ENCODE measurements at places on chromosomes 1 and 21.

GRCh38 chr1:160115545-160116282 is at the start of gene ATP1A2:
Gene ATP1A2 (plus strand): TSS chr1:160115759. CDS start chr1:160115862, 103 bp downstream.
- DNase-seq: no peak

DNA sequence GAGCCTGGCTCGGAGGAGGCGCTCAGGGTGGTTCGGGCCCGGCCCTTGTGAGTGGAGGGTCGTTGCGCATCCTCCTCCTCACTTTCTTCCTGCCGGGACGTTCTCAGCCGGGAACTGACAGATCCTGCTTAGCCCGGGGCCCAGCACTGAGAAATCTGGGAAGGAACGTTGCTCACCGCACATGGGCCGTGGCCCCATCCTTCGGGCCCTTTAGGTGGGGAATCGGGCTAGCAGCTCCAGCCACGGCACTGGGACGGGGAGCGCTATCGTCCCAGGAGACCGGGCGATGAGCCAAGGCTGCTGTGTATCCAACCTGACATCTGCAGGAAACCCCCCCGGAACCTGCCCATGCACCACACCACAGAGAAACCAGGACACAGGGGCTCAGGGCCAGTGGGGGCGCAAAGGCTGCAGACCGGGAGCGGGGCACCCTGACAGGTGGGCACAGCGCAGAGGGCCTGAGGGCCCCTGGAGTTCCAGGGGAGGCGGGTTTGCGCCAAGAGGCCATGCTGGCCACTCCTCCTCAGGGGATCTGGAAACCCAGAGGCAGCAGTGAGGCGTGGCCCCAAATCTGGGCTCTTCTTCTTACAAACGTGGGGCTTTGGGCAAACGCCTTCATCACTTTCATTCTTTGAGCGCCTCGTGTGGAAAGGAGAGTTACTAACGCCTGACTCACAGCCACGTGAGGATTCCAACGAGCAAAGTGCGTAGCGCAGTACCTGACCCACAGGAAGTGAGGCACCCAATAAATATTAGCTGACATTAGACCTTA is at the start of gene SH2D5:
TSS of gene SH2D5 (minus strand) at position 116 of the 772 bp plus-strand sequence. CDS start 4,659 bp downstream, outside the sequence.
- DNase-seq: peak; percentile 92

DNA sequence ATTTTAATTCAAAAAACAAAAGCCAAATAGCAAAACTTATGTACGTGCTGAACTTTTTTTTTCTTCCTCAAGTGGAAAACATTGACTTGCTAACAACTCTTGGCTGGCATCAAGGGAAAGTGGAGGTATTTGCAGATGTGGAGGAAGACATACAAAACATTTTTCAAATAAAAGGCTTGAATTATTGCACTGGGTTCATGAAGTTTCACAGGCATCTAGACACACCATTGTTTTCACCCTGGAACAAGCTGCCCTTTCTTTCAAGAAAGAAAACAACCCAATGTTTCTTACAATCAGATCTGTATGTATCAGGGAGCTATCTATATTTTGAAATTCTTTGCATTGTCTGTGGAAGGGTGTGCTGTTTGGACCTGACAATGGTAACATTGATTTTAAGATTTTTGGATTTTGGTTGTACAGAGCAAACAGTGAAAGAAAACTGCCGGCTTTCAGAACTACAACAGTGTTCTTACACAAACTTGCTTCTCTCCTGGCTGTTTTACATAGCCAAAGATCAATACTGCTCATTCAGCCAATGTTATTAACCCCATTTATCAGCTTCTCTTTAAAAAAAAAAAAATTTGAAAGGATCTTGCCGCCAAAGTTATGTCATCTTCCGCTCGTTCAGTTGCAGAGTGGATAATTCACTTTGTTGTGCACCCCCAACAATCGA is 187.7 kb upstream of the FOXD3 start:
- DNase-seq: no peak

GRCh38 chr1:89064632-89065031 is 376 bp downstream of the GBP1 start:
- no peak for DNase-seq

- no peak for DNase-seq
Measured at GRCh38 chr1:22526098-22526497, 37.2 kb upstream of the EPHA8 start.

DNA sequence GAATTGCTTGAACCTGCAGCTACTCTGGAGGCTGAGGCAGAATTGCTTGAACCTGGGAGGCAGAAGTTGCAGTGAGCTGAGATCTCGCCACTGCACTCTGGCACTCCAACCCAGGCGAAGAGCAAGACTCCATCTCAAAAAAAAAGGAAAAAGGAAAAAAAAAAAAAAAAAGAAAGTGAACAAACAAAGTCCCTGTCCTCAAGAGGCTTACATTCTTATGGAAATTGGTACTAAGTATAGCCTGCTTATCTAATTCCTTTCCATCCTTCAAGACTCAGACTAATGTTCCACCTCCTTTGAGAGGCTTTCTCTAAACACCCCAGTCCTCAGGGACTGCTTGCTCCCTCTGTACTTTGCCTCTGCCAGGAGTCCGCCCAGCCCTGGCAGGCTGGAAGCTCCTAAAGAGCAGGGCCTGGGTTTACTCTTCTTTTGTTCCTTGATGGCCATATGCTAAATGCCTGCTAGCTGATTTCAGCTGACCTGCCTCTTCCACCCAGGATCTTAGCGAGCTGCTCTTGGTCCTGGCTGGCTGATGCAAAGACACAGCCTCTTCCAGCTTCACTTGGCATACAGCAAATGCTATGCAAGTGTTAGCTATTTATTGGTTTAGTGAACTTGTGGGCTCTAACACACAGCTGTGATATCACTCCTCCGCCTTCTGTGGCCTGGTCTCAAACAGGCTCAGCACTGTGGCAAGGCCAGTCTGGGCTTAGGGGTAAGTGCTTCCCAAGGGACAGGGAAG is 9.8 kb downstream of the SLC9A1 start:
- no peak for DNase-seq

GRCh38 chr1:39987869-39988268 is 32.9 kb downstream of the MFSD2A start:
- DNase-seq: no peak

GRCh38 chr1:21270086-21270689 is 20.1 kb downstream of the ECE1 start:
- DNase-seq: peak; percentile 66

DNA sequence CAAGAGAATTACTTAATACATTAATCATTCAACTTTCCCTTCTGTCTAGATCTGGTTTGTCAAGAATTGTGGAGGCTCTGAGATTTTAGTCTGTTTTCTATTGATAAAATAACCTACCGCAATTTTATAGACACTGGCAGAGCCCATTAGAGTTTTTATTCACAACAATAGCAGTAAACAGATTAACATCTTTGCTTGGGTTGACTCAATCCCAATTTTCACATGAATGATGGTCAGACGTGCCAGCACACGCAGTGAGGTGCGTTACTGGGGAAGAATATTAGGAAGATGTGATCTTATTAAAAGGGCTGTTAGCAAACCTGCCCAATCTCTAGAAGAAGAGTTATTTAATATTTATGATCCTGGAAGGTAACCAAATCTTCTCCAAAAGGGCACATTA is 736.6 kb downstream of the MRPL39 start:
- no peak for DNase-seq

- no peak for DNase-seq
Measured at GRCh38 chr1:74952786-74953185, 181.4 kb upstream of the LHX8 start.

DNA sequence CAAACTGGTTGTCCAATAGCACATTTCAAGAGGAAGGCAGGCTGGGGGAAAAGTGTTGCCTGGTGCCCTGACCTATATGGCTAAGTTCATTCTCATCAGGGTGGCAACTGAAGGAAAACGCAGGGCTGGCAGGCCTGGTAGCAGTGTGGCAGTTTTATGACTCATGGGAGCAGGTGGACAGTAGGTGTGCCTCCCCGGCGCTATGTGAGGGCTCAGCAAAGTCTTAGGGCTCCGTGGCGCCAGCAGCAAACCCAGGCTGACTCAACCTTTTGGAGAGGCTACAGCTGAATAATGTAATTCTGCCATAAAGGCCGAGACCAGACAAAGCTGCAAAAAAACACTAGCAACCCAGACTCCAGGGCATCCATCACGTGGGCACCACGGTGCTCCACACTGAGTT is 23.6 kb downstream of the GADD45A start:
- DNase-seq: no peak

- no peak for DNase-seq
Measured at GRCh38 chr1:201578008-201578888, 39.3 kb downstream of the NAV1 start.

GRCh38 chr1:2643414-2644077 is 10.7 kb upstream of the MMEL1 start:
- no peak for DNase-seq

- no peak for DNase-seq
Measured at GRCh38 chr1:216841165-216841564, 117.9 kb upstream of the ESRRG start.

- DNase-seq: no peak
Measured at GRCh38 chr1:84133479-84133878, 10.6 kb upstream of the PRKACB start.

DNA sequence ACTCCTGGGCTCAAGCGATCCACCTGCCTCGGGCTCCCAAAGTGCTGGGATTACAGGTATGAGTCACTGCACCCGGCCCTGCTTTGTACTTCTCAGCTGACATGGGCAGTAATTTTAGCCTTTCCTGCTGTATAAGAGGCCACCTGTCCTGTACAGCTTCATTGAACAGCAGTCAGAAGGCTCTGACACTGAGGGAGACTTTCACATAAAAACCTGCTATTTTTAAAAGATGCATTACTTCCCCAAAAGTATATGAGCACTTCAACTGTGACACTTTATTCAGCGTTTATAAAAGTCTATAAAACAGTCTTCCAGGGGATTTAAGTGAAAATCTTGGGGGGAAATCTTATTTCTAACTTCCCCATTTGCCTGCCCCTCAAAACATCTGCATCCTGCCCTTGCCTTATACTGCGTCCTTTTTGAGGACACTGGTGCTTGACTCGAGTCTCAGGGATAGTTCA is 17.6 kb downstream of the RNU5D-1 start:
- DNase-seq: no peak

DNA sequence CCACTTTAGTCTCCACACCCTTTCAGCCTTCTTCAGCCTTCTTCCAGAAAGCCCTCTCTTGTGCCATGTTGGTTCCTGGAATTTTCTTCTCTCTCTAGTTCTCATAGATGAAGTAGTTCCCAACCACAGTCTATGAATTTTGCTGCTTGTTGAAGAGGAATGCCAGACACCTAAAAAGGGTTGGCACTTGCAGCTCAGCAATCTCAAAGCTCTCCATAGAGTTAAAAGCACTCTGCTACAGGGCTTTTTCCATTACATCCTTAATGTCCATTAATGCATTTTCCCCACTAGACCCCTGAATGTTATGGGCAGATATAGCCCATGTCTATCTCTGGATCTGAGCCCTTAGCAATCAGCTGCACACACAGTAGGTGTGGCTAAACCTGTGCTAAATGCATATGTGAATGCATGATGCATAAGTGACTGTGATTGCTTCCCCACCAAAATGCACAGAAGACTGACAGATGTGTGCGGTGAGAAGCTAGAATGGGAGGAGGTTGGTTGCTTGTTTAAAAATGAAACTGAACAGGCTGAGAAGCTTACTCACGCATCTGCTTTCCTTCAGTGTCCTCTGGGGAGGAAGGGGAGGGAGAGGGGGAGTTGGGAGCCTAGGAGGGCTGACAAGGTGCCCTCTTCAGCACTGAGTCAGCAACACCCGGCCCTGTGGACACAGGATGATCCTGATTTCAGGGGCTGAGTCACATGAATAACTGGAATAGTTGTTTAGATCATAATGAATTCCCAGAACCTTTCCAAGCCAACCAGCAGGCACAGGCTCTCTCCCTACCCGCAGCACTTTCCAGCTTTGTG is 146.1 kb upstream of the FGGY start:
- no peak for DNase-seq

- DNase-seq: no peak
Measured at GRCh38 chr1:207306603-207307002, 14.9 kb upstream of the CD55 start.

DNA sequence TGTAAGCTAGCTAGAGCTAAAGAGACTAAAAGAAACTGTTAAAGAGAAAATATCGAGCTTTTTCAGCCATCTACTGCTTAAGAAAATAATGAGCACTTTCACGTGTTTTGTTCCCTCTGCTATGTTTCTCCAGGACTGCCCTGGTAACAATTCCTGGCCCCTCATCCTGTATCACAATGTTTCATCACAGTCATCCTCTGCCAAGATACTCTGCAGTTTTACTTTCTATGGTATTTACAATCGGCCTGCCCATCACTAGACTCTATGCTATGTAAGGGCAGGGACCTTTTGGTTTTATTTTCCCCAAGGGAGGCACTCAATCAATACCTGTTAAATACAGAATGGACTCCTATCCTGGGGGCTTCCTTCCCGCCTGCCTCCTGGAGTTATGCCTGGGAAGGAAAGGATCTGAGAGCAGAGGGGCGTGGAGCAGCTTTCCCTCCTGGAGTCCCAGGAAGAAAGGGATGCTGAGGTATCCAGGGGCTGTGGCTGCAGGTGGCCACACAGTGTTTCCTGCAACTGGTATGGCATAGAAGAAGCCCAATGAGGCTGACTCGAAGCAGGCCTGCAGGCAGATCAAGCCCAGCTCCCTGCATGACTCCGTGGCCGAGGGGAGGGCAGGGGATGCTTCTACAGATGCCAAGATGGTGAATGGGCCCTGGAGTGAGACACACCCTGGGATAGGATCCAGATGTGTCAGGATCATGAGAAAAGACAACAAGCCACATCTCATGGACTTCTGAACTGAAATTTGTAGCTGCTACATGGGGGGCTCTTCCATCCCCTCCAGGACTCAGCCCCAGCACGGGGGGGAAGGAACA is 52.9 kb downstream of the MATN1 start:
- DNase-seq: no peak

- peak; percentile 73 for DNase-seq
Measured at GRCh38 chr1:6603238-6603914, 707 bp upstream of the KLHL21 start.

DNA sequence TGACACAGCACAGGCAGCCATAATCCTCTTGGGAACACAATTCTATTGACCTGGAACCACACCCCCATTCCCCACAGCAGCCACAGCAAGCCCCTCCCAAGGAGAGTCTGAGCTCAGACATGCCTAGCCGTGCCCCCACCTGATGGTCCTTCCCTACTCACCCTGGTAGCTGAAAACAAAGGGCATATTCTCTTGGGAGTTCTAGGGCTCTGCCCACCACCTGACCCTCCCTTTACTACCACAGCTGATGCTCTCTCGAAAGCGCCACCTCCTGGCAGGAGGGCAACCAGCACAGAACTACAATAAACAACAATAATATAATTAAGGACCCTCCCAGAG is 184.8 kb upstream of the COA6 start:
- DNase-seq: no peak
